ENCODE measurements at places on chromosomes 7 and 10. TPM values are rescaled to one million over a fixed set of nuclear protein-coding genes. Genes with fewer than 3 reads are reported as not detected.

GRCh38 chr7:131493081-131493480 is 63.3 kb downstream of the PODXL start:
- DNase-seq, result no peak

DNA sequence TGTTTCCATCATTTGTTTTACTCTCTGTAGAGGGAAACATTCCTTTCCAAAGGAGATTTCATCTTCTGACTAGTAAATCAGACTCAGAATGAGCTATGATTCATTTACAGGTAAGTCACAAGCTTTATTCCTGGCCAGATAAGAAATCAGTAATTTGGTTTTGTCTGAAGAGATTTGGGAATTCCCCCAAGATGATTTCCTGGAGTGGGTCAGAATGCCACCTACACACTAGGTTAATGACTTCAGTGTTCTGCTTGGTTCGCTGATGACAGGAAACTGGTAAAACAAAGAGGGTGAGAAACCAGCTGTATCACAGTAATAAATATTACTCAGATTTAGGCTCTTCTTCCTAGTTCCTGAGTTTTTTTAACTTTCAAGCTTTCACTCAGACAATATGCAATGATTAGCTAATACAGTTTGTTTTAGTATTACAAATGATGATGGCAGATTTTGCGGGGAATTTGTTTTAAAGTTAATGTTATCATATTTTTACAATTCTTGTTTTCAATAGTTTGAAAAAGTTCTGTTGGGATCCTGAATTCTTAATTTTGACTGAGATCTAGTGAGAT is 8.3 kb upstream of the ASZ1 start:
- DNase-seq, result peak; percentile 84

ZPBP gene
- total RNA-seq, result not detected

GRCh38 chr10:70560511-70560941 is 42.0 kb downstream of the PRF1 start:
- DNase-seq, result no peak

DNA sequence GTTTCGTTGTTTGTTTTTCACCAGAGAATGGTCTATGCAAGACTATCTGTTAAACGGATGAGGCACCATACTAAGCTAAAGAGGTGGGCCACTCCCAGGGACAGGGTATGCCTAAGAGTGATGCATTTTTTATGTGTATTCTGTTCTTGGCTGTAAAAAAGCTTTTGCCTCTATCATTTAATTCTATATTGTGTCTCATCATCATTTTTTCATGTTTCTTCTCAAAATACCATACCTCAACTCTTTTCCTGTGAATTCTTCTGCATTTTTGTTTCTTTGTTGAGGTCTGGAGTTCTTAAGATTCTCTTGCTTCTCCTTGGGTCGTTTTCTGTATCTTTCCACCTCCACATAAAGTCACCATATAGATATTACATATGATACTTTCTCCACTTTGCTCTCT is 357.4 kb downstream of the GPR158 start:
- no peak for DNase-seq

DNA sequence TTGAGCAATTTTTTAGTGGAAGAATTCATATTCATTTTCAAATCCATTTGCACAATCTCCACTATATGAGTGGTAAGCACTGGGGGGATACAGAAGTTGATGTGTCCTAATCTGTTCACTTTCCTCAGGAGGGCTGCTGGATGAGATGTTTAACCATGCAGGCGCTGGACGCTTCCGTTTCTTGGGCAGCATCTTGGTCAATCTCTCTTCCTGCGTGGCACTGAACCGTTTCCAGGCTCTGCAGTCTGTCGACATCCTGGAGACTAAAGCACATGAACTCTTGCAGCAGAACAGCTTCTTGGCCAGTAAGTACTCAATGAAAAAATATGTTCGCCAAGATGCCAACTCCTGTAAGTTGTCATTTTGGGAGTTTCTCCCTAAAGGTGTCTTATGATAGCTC is 179.3 kb downstream of the ABCA13 start:
- no peak for DNase-seq

- no peak for DNase-seq
Measured at GRCh38 chr7:23105086-23105643, 420 bp upstream of the KLHL7 start.

DNA sequence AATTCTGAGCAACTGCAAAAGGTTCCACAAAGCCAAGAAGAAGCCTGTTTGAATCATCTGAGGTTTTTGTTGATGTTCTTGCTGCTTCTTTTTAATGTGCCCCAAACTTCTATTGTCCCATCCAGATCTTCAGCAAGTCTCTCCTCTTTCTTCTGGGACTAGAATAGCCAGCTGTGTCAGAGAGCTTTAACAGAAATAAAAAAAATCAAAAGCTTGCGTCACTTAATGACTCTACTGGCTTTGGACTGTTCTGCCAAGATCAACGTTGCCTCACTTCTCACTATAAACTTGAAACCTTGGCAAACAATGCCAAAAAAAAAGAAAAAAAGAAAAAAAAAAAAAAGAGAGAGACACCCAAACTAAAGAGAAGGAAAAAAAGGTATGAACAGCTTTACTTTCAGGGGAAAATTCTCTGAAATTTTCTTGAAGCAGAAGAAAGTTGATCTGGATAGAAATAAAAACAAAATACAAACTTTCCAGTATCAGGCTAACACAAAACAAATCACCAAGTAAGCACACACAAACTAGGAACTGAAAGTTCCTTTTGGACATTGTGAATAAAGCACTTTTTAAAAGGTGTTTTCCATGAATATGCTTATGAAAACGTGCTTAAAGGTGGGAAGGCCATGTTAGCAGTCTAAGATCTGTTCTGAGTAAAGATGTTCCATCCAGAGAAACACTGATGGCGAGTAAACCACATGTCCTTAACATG is 14.8 kb downstream of the USP54 start:
- no peak for DNase-seq

DNA sequence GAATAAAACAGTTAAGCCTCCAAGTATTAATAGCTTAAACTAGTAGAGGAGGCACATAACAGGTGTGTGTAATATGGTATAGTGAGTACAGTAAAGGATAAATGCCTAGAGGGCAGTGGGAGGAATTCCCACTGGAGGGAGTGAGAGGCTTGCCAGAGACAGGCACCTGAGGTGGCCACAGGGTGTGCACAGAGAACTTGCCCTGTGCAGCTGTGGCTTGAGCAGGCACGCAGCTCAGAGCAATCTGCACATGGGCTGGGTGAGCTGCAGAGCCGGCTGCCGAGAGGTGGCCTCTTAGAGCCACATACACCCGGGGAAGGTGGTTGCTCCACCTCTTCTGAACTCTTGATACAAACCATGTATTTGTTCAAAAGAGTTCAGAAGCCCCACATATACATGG is 237.1 kb downstream of the COBL start:
- DNase-seq, result no peak

DNA sequence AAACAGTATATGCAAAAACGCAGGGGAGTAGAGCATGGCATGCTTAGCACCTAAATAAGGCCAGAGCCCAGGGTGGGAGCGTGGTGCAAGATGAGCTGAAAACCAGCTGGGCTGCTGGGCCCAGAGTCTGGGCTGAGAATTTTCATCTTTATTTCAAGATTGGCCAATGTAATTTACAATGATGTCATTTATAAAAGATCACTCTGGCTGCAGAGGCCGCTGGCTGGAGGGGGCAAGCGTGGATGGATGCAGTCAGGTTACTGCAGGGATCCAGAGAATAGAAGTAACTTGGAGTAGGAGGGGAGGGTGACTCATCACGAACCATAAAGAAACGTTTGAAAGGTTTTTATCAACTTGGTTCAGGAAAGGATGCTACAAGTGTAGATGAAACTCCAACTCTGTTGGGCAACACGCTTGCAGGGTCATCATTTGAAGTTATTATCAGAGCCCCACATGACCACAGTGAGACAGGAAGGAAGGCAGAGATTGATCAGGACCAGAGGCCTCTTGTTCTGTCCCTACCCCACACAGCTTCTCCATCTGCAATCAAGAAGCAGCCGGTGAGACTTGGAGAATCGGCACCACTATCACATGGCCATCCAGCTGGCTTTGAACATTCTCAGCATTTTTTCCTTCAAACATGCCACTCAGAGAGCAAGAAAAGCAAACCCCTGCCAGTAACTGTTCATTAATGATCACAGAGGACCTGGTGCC is 49.2 kb downstream of the ODAD2 start:
- DNase-seq, result no peak

GRCh38 chr10:75620356-75620755 is 188.9 kb downstream of the LRMDA start:
- no peak for DNase-seq

DNA sequence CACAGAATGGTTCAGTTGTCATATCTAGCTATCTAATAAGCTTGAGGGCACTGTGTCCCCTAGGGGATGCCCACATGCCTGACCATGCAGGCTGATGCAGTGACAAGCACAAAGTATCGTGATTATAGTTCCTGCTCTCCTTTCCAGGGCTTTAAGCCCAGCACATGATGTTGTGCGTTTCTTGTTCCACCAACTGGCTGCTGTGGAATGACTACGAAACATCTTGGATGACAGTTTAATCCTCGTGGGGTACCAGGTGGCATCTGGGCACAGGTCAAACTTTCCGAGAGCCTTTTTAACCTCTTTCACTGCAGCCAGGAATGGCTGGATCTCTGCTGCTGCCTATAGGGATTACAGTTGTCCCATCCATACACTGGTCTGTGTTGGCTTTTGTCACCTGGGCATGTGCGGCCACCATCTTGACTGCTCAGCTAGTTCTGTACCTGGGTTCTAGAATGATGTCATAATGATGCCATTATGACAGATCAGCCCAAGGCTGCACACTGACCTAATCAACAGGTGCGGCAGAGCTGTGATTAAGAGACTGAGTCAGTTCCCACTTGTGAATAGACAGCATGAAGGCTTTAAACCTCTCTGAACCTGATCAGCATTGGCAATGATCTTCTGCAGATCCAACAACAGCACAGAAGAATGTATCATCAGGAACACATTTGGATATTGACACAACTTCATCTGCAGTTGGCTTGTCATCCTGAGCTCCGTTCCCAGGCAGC is 144.1 kb downstream of the DLG5 start:
- DNase-seq, result no peak

DNA sequence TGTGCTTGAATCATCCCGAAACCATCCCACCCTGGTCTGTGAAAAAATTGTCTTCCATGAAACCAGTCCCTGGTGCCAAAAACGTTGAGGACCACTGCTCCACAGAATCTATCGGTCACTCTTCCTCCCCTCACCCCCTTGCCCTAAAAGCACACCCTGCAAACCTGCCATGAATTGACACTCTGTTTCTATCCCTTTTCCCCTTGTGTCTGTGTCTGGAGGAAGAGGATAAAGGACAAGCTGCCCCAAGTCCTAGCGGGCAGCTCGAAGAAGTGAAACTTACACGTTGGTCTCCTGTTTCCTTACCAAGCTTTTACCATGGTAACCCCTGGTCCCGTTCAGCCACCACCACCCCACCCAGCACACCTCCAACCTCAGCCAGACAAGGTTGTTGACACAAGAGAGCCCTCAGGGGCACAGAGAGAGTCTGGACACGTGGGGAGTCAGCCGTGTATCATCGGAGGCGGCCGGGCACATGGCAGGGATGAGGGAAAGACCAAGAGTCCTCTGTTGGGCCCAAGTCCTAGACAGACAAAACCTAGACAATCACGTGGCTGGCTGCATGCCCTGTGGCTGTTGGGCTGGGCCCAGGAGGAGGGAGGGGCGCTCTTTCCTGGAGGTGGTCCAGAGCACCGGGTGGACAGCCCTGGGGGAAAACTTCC is 784 bp upstream of the SERPINE1 start:
- no peak for DNase-seq

DNA sequence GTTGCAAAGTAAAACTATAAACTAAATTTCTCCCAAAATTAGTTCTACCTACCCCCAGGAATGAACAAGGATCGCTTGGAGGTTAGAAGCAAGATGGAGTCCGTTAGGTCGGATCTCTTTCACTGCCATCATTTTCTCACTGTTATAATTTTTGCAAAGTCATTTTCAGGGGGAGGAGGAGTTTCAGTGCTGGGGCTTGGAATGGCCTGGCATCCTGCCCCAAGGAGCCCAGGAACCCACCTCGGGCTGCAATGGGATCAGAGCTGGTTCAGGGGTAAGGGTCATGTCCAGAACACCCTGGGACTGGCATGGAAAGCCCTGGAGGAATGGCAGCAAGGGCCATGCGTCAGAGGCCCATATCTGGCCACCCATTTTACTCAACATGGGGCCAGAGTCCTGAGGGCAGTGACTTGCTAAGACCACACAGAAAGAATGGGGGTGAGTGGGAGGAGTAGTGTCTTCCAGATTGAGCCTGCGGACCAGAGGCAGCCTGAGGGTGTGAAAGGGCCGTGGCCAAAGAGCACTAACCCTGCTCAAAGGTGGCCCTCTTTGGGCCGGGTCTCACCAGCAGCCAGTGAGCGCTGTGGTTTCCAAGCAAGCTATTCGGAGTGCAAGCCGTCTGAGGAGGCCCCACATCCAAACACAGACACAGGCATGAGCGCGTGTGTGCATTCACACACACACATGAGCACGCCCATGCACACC is 31.8 kb downstream of the GPRIN2 start:
- DNase-seq, result no peak

DNA sequence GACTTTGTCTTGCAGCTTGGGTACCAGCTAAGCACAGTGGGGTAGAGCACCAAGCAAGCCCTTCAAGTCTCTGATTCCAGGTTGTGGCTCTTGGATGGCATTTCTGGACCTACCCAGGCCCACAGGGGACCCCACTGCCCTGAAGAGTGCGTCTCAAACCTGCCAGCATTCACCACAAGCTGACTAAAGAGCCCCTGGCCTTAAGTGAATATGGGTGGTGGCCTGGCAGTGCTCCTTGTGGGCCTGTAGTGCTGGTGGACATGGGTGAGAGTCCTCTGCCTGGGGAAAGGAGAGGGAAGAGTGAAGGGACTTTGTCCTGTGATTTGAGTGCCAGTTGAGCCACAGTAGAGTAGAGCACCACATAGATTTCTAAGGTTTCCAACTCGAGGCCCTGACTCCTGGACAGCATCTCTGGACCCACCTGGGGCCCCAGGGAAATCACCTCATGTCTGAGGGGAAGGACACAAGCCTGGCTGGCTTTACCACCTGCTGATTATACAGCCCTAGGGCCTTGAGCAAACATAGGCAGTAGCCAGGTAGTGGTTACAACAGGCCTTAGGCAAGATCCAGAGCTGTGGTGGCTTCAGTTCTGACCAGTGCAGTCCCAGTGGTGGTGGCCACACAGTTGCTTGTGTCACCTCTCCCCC is 23.7 kb downstream of the GSDME start:
- DNase-seq, result no peak

CAMK2B gene
- not detected for total RNA-seq

DNA sequence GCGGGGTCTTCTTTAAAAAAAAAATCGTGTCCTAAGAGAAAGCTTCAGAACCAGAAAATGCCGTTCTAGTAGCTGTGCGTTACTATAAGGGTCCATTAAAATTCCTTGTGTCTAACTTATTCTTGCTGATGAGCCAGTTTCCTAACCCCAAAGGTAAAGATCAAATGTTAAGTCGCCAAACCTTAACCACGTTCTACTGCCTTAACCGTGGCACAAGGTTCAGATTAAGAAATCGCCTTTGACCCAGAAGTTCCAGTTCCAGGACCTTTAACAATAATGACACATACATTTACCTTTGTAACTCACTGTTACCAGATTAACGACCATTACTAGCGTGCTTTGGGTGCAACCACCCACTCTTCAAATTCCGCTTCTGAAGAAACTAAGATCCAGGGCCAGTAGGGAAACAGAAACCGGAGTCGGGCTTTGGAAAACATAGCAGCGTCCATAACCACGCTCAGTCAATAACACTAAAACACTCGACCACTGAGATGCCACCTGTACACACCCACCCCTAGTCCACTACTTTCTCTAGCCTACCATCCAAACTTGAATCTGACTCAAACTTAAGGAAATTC is 620 bp downstream of the BET1 start:
- no peak for DNase-seq

SPDYE6 gene
- total RNA-seq, result not detected

GRCh38 chr10:10434312-10434711 is 583.4 kb upstream of the CELF2 start:
- DNase-seq, result no peak
